ENCODE measurements at places on chromosomes 1 and 21.
A peak's percentile ranks its signal among the peaks of the same experiment; 100 is the strongest.

DNA sequence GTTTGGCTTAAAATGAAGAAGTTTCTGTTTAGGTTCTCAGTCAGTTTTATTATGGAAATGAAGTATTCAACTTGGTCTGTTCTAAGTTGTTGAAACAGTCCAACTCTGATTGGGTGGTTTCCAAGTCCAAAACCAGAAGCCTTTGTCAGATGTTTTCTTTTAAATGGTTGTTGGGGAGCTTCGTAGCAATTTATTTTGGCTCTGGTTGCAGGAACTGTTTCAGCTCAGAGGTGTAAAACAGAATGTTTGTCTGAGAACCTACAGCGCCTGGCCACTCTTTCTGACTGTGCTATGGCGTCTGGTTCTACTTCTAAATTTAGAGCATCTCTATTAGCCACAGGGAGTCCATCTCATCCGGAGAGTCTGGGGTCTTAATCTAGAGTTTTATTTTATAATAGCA lies 582.6 kb upstream of the TMPRSS15 start:
- DNase-seq = no peak

GRCh38 chr1:224521904-224522734 lies 87.5 kb upstream of the WDR26 start:
- no peak for DNase-seq

DNA sequence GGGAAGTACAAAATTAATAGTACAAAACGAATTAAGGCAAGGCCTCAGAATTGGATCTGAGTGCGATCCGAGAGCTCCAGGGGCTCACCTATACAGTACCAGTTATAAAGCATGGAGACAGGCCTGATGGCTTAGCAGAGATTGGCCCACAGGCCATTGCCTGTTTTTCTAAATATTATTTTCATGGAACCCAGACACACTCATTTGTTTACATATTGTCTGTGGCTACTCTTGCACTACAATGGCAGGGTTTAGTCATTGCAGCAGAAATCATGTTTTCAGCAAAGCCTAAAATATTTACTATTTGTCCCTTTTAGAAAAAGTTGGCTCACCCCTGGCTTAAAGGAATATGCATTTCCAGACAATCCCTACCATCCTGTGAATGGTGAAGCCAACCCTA lies 578.9 kb downstream of the PLPP3 start:
- no peak for DNase-seq

DNA sequence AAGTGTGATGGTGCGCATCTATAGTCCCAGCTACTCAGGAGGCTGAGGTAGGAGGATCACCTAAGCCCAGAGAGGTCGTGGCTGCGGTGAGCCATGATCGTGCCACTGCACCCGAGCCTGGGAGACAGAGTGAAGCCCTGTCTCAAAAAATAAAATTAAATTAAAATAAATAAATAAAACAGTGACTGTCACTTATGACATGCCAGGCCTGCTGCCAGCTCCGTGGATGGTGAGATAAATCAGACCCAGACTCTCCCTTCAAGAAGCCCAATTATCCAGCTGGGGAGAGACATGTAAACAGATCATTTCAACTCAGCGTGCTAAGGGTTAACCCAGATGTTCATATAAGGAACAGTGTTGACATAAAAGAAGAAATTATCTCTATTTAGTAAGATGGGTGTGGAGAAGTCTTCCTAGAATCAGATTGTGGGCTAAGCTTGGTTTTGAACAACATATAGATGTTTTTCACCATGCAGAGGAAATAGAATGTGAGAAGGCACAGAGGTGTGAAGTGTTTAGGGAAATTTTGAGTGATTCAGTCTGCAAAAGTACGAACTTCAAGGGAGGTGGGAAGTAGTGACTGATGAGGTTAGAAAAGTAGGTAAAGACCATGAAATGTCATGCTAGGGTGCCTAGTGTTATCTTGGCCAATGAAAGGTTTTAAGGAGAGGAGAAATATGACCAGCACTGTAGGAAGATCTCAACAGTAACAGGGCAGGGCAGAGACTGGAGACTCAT lies 18.3 kb downstream of the YARS1 start:
- DNase-seq = no peak

GRCh38 chr1:109111386-109112055 lies 2.4 kb upstream of the ELAPOR1 start:
- DNase-seq = no peak

DNA sequence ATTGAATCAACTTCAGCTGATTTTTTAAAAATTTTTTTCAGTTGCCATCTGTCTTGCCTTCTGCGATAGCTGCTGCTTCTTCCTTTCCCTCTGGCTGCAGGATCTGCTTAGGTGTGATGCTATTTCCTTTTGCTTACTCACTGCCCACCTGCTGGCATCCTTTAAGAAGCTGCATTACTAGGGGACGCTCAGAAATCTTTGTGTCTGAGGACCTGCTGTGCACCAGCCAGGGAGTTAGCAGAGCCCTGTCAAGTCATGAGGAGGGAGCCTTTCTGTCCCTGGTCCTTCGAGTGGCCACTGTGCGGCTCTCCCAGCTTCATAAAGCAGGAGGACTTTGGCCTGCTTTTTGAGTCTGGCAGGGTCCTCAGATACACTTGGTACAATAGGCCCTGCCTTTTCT lies 327.8 kb downstream of the USH2A start:
- no peak for DNase-seq

GRCh38 chr1:29136391-29136915 lies 12.8 kb upstream of the TMEM200B start:
- no peak for DNase-seq

DNA sequence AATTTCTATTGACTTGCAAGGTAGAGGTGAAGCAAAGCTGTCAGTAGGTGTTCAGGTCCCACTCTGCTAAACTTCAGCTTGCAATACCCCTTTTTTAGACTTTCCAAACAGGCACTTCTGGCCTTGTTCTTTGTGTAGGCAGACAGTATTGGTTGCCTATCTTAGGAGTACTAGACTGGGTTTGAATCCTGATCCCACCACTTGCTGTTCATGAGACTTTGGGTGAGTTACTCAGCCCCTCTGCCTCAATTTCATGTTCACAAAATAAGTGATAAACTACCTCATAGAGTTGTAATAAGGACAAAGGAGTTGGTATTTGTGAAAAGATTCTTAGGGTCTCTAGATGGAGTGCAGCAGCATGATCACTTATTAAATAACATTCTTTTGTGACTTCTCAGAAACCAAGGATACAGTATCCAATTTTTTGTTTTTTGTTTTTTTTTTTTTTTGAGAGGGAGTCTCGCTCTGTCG lies 5.2 kb downstream of the RCC1 start:
- DNase-seq = no peak

- DNase-seq = no peak
These were observed 102.8 kb downstream of the CASZ1 start for GRCh38 chr1:10693497-10694273.

- DNase-seq = no peak
These were observed 24.9 kb downstream of the ZBTB40 start for GRCh38 chr1:22476566-22476965.

DNA sequence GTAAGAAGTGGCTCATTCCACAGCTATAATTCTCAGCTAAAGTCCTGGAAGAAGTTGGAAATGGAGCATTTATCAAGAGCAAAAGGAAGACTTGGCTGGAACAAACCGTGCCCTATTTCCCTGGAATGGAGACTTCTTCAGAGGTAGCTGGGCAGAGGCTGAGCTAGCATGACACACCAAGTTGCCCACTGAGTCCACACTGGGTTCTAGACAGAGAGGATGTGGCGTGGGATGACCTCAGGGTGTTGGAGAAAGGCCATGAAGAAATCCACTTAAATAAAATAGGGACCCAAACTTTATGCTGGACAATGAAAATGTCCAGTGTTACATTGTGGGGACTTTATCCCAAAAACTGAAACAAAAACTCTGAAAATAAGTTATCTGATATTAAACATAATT lies 116.2 kb downstream of the KCNJ6 start:
- DNase-seq = no peak

GRCh38 chr1:89908672-89909436 lies 86.1 kb upstream of the ZNF326 start:
- peak; percentile 40 for DNase-seq

GRCh38 chr1:43447891-43448708 lies 5.6 kb downstream of the HYI start:
- no peak for DNase-seq

DNA sequence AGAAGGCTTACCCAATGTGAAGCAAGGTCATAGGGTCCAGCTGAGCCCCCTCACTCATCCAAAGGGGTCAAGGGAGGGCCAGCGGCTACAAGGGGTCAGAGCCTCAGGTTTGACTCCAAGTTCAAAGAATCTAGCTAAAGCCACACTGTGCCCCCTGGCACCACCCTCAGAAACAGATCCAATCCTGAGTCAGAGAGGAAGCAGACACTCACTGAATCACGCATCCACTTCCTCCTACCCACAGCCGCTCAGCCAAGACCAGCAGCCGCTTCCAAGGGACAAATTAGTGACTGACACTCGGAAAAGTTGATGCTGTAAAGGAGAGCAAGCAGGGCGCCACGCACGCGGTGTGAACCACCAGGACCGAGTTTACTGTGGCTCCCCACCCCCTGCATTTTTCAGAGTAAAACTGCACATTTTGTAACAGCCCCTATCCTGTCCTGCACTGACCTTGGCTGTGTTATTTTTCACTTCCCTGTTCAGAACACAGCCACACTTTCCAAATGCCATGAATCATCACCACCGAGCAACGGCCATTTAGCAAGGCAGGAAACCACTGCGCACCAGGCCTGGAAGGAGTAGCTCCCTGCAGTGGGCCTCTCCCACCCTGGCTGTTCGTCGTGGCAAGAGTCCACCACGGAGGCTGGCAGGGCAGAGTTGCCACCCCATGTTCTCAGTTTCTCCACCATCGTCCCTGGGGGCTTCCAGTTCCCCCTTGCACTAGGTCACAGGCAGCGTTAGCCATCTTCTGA lies 147.8 kb downstream of the TOMM20 start:
- no peak for DNase-seq

DNA sequence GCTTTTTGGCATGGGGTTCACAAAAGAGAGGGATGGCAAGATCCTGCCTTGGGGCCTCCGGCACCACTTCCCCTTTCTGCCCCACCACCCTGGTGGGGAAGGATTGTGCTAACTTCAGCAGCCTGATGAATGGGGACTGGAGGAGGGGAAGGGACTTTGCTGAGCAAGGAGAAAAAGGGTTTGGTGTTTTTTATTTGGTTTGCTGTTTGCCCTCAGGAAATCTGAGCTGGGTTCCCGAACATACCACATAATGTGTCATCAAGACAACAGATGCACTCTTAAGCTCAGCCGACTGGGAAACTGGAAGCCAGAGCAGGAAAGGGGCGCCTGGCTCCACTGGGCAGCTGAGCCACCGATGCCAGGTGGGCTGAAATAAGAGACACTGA lies 19.8 kb downstream of the OLFML2B start:
- no peak for DNase-seq

GRCh38 chr1:167082511-167083027 lies 7.6 kb downstream of the GPA33 start:
- DNase-seq = no peak

DNA sequence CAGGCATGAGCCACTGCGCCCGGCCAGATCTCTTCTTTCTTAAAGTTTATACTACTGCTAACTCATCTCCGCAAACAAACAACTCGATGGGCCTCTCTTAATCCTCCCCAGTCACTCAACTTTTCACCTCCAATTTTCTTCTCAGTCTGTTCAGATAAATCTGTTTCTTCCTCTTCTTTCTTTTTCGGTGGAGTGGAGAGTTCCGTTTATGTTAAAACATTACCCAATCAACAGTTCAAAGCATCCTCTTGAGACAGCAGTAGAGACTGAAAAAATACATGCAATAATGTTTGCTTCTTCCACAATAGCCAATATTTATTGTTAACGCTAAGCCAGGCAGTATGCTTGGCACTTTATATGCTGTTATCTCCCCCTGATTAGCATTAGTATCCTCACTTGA lies 1.4 kb upstream of the ANKRD13C start:
- DNase-seq = no peak

GRCh38 chr1:66351478-66351877 lies 182.5 kb upstream of the SGIP1 start:
- no peak for DNase-seq

GRCh38 chr1:183553764-183554163 lies 36.5 kb downstream of the NCF2 start:
- no peak for DNase-seq

DNA sequence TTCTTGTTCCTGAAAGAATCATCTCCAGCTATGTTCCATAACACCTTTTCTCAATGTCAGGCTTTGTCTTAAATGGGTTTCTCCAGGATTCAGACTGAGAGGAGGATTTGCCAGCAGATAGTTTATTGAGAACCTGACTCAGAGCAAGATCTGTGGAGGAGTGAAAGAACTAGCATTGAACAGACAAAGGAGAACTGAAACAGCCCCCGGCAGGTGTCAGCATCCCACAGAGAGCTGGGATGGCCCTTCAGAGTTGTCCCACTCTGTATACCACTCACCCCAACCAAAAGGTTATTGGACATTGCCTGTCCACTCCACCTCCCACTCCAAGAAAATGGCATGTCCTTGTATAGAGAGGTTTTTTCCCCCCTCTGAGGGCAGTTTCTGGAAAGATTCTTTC lies 270.7 kb downstream of the PAPPA2 start:
- DNase-seq = no peak

DNA sequence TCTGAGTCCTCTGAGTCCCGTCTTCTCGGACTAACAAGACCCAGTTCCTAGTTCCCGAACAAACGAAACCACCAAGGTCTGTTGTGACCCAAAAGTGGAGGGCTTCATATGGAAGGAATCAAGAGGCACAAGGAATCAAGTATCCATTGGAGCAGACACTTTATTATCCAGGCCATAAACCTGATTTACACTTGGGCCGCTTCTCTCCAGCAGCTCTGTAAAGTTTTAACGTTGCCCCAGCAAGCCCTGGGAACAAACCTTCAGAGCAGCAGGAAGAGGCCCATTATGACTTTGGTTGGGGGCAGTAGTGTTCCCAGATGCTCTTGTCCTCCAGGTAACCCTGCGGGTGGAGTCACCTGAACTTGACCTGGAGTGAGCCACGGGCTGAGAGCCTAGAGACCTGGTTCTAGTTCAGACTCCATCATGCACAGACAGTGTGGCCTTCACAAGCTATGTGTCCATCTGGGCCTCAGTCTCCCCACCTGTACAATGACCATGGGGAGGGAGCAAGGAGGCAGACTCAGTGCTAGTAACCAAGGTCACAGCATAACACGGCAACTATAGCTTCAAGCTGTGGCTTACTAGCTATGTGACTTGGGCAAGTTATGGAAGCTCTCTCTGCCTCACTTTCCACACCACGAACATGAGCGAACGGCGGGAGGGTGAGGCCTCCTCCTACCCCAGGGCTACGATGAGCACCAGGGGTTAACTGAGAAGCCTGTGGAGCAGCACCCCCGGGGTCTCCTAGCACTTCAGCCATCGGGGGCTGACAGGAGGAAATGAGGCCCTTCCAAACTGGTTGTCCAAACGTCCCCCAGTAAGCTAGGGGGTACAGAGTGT lies 95.7 kb downstream of the GLIS1 start:
- no peak for DNase-seq
